ENCODE measurements at places on chromosomes 2 and 18.

- DNase-seq: no peak
These were observed 190.4 kb upstream of the STK17B start for GRCh38 chr2:196361606-196362326.

DNA sequence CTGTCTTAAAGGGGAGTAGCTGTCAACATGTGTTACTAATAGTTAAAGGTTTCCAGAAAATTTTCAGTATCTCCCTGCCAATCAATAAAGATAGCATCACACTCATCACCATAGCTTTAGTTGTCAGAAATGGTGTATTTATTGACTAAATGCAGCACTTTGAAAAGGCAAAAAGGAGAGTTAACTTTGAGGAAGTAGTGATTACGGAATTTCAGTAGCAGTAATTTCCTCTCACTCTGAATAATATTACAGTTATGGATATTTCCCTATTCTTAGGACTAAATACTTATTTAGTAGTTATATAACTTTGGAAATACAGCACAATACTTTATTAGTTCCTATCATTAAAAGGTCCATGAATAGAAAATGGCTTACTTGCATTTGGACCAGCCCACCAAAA lies 250.5 kb downstream of the CAMKMT start:
- no peak for DNase-seq

DNA sequence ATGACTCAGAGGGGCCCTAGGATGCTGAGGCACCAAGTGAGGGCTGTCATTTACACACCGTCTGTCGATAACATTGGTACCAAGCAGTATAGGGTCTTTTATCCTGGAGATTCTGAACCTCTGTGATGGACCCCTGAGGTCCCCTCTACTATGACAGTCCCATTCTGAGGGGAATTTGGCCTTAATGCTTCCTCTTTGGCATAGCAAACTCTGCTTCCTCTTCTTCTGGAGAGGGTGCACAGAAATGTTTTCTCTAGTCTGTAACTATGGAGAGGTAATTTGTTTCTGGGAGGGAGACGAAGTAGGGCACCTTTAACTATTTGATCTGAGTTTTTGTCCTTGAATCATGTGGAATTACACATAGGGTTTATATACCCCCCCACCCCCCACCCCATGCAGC lies 44.8 kb downstream of the INPP4A start:
- no peak for DNase-seq

DNA sequence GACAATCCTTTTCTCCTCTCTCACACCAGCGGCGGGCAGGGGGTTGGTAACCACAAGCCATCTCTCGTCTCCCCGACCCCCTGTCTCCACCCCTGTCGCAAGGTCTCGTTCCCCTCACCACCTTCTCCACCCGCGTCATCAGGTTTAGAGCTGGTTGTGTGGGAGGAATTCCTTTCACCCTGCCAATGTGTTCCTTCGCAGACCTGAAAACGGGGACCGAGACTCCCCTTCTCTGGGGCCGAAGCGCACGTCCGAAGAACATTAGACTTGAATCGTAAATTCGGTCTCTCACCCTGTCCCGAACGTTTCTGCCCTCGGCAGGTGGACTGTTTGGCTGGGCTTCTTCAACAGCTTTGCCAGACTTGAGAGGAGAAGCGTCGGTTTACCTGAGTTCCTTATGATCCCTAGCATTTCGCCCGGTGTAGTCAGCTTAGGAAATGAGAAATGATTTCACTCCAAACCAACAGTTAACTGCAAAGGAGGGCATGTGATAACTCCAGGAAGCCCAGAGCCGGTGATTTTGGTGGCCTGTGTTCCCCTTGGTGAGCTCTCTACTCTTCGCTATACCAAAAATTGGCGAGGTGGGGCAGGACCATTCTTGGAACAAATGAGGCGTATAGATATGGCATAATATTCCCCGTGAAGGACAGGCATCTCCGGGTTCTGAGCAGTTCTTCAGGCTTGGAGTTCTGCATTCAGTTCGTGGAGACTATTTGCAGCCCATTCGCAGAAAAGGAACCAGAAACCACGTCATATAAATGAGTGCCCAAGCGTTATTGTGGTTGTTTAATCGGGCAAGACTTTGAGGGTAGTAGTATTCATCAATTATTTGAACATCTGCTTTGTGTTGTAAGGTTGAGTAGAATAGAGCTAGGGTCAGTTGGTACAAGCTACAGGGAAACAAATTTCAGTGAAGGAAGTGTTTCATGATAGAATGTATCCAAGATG lies 694 bp downstream of the CFAP36 start:
- no peak for DNase-seq

- DNase-seq: no peak
These were observed 95.1 kb downstream of the DYM start for GRCh38 chr18:49365346-49365745.

GRCh38 chr2:204545861-204546735 lies 823 bp downstream of the PARD3B start:
- DNase-seq: no peak

Measured in GM18507 (cell line).